Left renal pelvis (tissue), 4 donors: ENCODE measurements at places on chromosomes 6 and 20.
A peak's percentile ranks its signal among the peaks of the same experiment; 100 is the strongest.

GRCh38 chr6:83514866-83515466 is 2.6 kb downstream of the PRSS35 start:
- peak; percentile 48 for DNase-seq

DNA sequence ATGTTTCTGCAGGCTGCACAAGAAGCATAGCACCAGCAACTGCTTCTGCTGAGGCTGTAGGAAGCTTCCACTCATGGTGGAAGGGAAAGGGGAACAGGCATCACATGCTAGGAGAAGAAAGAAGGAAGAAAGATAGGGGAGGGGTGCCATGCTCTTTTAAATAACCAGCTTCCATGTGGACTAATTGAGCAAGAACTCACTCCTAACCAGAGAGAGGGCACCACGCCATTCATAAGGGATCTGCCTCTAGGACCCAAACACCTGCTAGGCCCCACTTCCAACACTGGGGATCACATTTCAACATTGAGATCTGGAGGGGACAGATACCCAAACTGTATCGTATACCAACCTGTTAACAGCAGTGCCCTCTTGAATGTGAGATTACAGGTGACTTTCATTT is 46.9 kb upstream of the ARMC2 start:
- no peak for DNase-seq

DNA sequence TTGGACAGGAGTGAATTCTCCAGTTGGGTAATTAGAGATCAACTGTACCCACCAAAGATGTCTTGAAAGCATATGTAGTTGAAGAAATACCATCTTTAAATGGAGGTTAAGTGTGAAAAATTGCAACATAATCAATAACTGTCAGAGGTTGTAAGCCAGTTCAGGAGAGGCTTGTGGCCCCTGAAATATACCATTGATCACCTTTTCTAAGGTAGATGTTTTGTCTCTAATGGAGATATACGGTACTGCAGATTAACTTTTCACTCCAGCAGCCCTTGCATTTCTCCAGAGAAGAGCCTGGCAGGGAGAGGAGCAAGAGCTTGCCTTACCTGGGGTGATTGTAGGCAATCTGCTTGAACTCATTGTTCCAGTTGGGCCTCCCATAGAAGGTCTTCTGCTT is 48.8 kb downstream of the NOX3 start:
- no peak for DNase-seq

- no peak for DNase-seq
Observed at GRCh38 chr20:34175079-34175478, 63.0 kb upstream of the EIF2S2 start.

DNA sequence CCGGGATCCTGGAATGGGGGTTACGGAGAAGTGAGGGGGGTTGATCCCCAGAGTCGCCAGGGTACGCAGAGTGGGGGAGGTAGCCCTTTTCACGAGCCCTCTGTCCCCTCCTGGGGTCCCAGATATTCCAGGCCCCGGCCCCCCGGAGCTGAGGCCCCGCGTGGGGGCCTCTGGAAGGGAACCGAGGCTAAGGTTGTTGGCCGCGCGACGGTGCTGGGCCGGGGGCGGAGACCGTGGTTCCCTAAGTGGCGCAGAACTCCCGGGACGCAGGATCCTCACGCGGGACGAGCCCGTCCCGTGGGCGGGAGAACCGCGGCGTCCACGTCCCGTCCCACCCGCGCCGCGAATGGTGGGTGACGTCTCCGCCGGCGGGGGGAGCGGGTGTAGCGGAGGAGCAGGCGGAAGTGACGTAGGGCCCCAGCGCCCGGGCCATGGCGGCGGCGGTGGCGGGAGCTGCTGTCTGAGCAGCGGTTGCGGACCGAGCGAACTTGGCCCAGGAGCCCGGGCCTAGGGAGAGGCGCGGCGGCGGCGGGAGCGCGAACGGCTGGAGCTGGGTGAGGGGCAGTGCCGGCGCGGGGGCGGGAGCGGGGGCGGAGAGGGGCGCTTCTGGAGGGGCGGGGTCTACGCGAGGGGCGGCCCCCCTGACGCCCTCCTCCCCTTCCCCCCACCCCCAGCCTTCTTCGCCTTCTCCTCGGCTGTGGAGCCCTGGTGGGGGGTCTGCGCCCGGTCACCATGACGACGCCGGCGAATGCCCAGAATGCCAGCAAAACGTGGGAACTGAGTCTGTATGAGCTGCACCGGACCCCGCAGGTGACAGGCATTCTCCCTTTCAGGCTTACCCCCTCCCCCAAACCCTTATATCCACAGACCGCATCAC is at the start of gene RING1:
RING1 (plus strand) TSS at position 410 of the 877 bp plus-strand sequence; CDS start at position 733, 323 bp downstream.
- DNase-seq, result no peak

DNA sequence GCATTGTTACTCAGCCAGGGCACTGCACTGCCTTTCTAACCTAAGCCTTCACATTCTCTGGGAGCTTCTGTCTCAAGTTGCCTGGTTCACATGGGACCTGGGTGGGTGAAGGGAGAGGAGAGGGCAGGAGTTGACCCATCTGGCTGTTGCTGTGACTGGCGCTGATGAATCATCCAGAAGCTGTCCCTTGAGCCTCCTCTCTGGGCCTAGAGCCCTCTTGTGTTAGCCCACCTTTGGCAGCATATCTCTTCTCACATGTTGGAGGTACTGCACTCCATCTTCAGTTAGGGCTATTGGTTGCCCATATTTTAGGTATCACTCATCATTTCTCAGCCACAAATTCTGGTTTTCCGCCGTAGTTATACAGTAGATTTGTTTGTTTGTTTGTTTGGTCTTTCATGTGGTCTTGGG is 19.8 kb downstream of the XRN2 start:
- no peak for DNase-seq
